ENCODE measurements at places on chromosomes 6 and 20.

GRCh38 chr6:14095437-14095836 is 22.1 kb upstream of the CD83 start:
- DNase-seq: no peak

DNA sequence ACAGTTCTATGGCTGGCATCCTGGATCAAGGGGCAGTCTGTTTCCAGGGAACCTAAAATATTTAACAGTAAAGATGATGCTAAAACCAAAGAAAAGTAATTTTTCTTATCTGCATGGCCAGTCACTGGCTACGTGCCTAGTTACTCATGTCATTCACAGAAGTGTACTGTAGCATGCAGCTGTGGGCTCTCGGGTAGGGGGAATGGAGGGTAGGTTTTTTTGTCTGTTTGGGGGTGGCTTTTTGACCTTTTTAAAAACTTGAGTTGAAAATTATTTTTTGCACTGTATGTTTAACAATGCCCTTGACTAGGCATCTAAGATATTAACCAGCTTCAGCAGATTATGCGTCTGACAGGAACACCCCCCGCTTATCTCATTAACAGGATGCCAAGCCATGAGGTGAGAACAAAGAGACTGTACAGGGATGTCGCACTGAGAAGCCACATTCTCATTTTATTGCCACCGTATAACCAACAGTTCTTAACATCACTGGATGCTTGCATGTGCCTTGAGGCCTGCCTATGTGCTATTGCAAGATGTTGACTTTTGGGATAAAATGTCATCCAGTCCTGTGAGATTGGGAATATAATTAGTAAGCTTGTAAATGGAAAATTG is 30.3 kb upstream of the MAPK13 start:
- no peak for DNase-seq

GRCh38 chr20:35988910-35989463 is 20.6 kb downstream of the CNBD2 start:
- no peak for DNase-seq

- DNase-seq: no peak
These were observed 614.5 kb upstream of the FLRT3 start for GRCh38 chr20:14951707-14952418.

DNA sequence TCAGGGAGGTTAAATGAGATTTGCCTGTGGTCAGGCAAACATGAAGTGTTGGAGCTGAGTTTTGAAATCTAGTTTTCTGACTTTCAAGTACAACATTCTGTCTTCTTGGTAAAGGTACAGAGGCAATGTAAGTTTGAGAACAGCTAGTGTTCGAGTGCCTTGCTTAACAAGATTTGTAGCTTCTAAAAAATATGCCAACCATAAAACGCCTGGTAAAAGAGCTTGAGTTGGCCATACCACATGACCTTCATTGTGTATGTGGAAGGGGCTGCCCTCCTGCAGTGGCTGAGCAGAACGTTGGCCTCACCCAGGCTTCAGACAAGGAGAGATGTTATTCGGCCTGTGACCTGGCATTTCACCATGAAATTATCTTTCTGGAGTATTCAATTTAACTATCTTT is 86.5 kb downstream of the MAP7 start:
- no peak for DNase-seq

DNA sequence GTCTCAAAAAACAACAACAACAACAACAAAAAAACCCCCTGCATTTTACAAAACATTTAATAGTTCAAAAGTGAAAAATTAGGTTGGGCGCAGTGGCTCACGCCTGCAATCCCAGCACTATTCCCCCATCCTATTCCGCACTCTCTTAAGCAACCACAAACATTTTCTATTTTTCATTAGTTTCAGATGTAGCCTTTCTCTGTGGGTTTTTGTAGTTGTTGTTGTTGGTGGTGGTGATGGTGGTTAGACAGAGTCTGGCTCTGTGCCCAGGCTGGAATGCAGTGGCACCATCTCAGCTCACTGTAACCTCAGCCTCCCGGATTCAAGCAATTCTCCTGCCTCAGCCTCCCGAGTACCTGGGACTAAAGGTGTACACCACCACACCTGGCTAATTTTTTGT is 6.4 kb upstream of the GMNN start:
- no peak for DNase-seq

DNA sequence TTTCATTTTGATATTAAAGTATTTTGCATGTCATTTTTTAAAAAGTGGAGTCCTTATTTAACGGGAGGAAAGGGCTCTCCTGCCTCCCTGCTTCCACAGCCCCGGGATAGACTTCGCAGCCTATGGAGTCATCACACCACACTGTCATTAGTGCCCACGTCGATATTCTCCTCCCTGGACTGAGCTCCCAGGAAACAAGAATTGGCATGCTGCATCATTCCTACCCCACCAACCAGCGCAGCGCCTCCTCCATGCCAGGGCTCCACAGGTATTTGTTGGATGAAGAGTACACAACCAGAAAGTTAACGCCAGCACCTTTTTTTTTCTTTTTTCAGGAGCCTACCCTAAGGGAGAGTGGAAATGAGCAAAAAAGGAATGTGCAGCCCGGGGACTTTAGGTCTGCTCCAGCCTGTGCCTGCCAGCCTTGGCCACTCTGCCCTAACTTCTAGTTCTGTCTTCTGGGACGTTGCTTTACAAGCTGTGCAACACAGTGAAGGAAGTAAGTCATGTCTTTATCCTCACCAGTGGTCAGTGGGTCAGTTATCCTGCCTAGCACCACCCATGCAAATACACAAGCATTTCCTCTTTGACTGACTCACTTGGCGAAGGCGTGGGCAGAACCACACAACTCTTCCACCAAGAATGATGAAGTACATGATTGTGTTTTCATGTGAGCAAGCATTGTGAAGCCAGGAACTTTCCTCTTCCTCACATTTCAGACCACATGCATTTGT is 180.7 kb upstream of the UST start:
- DNase-seq: no peak

GRCh38 chr20:36499211-36499610 is 42.1 kb upstream of the MYL9 start:
- DNase-seq: no peak

- no peak for DNase-seq
These were observed 14.6 kb upstream of the TP53TG5 start for GRCh38 chr20:45392733-45393132.

- DNase-seq: no peak
These were observed 3.2 kb downstream of the TNFRSF6B start for GRCh38 chr20:63699466-63700198.

- no peak for DNase-seq
These were observed 149.9 kb upstream of the BEND6 start for GRCh38 chr6:56804996-56805395.

- DNase-seq: no peak
These were observed 158.5 kb downstream of the CD83 start for GRCh38 chr6:14276071-14276470.

GRCh38 chr20:3797226-3797545 is 1.1 kb downstream of the CDC25B start:
- no peak for DNase-seq

GRCh38 chr6:116035616-116036015 is 25.1 kb downstream of the FRK start:
- DNase-seq: no peak

GRCh38 chr20:5836569-5836968 is 86.4 kb downstream of the SHLD1 start:
- DNase-seq: no peak

- DNase-seq: no peak
These were observed 116.5 kb downstream of the FAM120B start for GRCh38 chr6:170423030-170423429.

- no peak for DNase-seq
These were observed 14.7 kb downstream of the FKBP1A start for GRCh38 chr20:1377984-1378734.

GRCh38 chr6:160190973-160191372 is 67.6 kb downstream of the SLC22A2 start:
- no peak for DNase-seq

DNA sequence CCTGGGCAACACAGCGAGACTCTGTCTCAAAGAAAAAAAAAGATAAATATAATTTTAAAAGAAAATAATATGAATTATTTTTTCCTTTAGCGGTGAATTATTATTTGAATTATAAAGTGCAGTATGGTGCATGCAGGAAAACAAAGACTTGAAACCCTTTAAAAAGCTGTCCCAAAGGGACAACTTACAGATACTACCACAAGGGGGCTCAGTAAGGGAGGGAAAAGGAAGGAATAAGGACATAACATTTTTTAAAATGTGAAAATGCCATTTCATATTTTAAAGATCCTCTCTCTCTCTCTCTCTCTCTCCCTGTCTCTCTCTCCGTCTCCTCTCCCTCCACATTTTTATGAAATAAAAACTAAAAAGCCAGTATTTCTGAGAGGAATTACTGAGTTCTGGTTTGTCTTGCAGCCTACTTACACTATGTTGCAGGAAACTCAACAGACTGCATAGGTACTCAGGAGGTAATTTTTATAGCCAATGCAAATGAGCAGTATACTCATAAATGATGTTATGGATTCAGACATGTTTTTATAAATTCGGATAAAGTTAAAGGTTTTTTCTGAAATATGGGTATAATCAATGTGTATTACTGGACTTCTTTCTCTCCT is 455.0 kb upstream of the GJE1 start:
- no peak for DNase-seq

DNA sequence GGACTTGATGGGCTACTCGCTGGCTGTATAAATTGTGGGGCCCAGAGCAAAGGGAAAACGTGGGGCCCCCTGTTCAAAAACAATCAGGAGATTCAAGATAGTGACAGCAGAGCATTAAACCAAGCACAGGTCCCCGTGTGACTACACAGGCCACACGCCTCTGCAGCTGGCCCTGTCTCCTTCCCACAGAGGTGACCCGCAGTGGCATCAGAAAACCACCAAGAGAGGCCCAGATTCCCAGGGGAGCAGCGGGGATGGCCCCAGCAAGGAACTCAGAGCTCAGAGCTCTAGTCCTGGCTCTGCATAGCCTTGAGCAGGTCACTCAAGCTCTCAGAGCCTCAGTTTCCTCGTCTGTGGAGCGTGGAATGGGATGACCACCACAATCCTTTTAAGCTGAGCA is 57.6 kb downstream of the CPNE5 start:
- no peak for DNase-seq

- DNase-seq: no peak
These were observed 145.7 kb upstream of the RREB1 start for GRCh38 chr6:6962086-6962485.

DNA sequence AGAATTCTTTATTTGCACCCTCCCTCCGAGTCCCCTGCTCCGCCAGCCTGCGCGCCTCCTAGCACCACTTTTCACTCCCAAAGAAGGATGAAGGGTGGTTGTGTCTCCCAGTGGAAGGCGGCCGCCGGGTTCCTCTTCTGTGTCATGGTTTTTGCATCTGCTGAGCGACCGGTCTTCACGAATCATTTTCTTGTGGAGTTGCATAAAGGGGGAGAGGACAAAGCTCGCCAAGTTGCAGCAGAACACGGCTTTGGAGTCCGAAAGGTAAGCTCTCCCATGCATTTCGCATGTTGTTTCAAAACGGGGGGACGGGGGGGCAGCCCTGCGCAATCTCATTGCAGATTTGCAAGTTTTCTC is 357 bp downstream of the PCSK2 start:
- DNase-seq: peak; percentile 57

GRCh38 chr6:2875359-2876191 is 27.5 kb downstream of the SERPINB9 start:
- DNase-seq: no peak

- DNase-seq: no peak
These were observed 270.8 kb downstream of the PREX1 start for GRCh38 chr20:48556956-48557355.

DNA sequence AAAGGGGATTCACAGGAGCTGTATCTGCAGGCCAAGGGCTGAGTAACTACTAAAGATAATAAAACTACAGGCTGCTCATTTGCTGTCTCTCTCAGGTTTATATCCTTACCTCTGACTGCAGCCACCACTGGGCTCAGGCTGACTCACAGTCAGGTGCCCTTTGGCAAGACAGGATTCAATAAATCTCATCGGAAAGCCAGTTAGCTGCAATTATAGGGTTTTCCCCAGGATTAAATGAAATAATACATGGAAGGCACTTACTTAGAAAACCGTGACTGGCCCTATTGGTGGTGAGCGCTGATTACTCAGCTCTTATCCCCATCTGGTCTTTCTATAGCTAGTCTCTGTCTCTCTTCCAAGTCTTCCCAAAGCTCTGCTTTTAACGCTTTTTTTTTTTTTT is 26.4 kb downstream of the RMND1 start:
- DNase-seq: no peak

GRCh38 chr20:1241456-1241855 is 15.6 kb downstream of the RAD21L1 start:
- no peak for DNase-seq

- no peak for DNase-seq
These were observed 192.2 kb upstream of the SYNDIG1 start for GRCh38 chr20:24277196-24277595.

DNA sequence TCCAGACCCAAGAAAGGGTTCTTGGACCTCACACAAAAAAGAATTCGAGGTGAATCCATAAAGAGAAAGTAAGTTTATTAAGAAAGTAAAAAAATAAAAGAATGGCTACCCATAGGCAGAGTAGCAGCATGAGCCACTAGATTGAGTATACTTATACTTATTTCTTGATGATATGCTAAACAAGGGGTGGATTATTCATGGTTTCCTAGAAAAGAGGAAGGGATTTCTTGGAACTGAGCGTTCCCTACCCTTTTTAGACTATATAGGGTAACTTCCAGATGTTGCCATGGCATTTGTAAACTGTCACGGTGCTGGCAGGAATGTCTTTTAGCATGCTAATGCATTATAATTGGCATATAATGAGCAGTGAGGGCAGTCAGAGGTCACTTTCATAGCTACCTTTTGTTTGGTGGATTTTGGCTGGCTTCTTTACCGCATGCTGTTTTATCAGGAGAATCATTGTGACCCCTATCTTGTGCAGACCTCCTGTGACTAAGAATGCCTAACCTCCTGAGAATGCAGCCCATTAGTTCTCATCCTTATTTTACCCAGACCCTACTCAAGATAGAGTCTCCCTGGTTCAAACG is 44.3 kb downstream of the TENT5A start:
- no peak for DNase-seq

- no peak for DNase-seq
These were observed 146.6 kb downstream of the ZFAND3 start for GRCh38 chr6:37965964-37966676.

DNA sequence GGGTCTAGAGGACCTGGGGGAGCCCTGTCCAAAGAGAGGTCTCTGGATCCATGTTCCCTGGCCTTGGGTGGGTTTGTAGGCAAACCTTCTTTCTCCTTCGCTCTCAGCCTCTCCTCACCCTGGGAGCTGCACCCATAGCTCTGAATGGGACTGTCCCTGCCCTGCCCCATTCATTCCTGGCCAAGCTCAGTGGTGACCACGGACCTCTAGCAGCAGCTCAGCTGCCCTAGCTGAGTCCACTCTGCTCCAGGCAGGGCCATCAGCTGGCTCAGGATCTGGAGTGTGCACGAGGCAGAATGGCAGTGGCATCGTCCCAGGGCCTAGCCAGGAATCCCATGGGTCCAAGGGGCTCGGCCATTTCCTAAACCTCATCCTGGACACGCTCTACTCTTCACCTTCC is 5.3 kb downstream of the ULBP3 start:
- DNase-seq: no peak

DNA sequence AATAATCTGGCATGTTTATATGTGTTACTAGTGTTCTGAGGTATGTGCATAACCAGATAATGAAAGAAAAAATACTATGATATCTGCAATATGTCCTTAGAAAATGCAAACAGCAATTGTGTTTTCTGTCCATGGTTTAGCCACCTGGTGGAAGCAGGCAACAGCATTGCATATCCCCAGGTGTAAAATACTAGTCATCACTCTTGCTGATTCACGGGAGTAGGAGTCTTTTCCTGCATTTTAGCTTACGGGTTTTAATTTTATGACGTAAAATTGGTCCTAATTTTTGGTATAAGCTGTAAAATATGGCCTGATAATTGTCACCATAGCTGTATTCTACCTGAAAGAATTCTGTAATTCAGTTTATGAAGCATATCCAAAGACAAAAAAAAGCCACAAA is 2.5 kb downstream of the RNF182 start:
- no peak for DNase-seq

Measured in DMS79 treated with DMSO at 0.1 percent for 48 hours (cell line).